ENCODE measurements at places on chromosomes 7 and 10. TPM values are rescaled to one million over a fixed set of nuclear protein-coding genes. Genes with fewer than 3 reads are reported as not detected.

The SDK1 gene
- 0.16 TPM for total RNA-seq

The OR9A2 gene
- not detected for total RNA-seq

The CRYGN gene
- total RNA-seq = not detected

The AKR1D1 gene
- total RNA-seq = not detected

The ANKRD22 gene
- 0.12 TPM for total RNA-seq

The VSTM4 gene
- total RNA-seq = 0.50 TPM

The PLPP4 gene
- total RNA-seq = not detected

The ACHE gene
- not detected for total RNA-seq

The LIPF gene
- total RNA-seq = not detected

The DNAJC12 gene
- 23.8 TPM for total RNA-seq

The RNF32 gene
- total RNA-seq = 2.3 TPM

The HOXA5 gene
- total RNA-seq = not detected

The MOSPD3 gene
- total RNA-seq = 12.1 TPM

The ELN gene
- not detected for total RNA-seq

The NIPSNAP2 gene
- total RNA-seq = 52.0 TPM

The BTAF1 gene
- 63.9 TPM for total RNA-seq

The HSPA12A gene
- total RNA-seq = 0.05 TPM

The GRID2IP gene
- total RNA-seq = not detected

The OR6B1 gene
- not detected for total RNA-seq

The ZP3 gene
- total RNA-seq = 7.4 TPM

The MMD2 gene
- not detected for total RNA-seq

Data from activated CD4-positive, alpha-beta T cell treated with anti-CD3 and anti-CD28 coated beads, Interleukin-2, amount 10 ng/mL, durations not matched to agents 24 days and 14 days (primary cell).